ENCODE measurements at places on chromosomes 7 and 10. TPM values are rescaled to one million over a fixed set of nuclear protein-coding genes. Genes with fewer than 3 reads are reported as not detected.

FAM237B gene
- not detected for total RNA-seq

ADARB2 gene
- 0.28 TPM for total RNA-seq

EMX2 gene
- not detected for total RNA-seq

MSMB gene
- not detected for total RNA-seq

RELN gene
- total RNA-seq, result not detected

PSTK gene
- total RNA-seq, result 4.5 TPM

PLXNA4 gene
- 20.5 TPM for total RNA-seq

PRPF18 gene
- total RNA-seq, result 24.1 TPM

GRCh38 chr7:74617180-74617744 lies 40.3 kb upstream of the GTF2I start:
- H3K4me3 ChIP-seq, result peak overlapping the region; percentile 44
- no peaks in the 10 kb centered on the region for H3K27me3 ChIP-seq
- DNase-seq, result peak; percentile 37
- no peaks in the 10 kb centered on the region for H3K36me3 ChIP-seq

GRCh38 chr10:90642136-90642535 lies 215.7 kb downstream of the HTR7 start:
- H3K27ac ChIP-seq, result no peak overlapping the region
- no peaks in the 10 kb centered on the region for H3K27me3 ChIP-seq
- DNase-seq, result no peak
- no peaks in the 10 kb centered on the region for H3K4me1 ChIP-seq
- no peak overlapping the region for H3K4me3 ChIP-seq
- H3K36me3 ChIP-seq, result no peaks in the 10 kb centered on the region

- H3K4me1 ChIP-seq, result no peaks in the 10 kb centered on the region
- peaks cover 2% of the 10 kb centered on the region for H3K36me3 ChIP-seq
- no peak overlapping the region for H3K27ac ChIP-seq
- DNase-seq, result no peak
- H3K27me3 ChIP-seq, result no peaks in the 10 kb centered on the region
Observed at GRCh38 chr7:151592868-151593486, 73.3 kb upstream of the RHEB start.

DNA sequence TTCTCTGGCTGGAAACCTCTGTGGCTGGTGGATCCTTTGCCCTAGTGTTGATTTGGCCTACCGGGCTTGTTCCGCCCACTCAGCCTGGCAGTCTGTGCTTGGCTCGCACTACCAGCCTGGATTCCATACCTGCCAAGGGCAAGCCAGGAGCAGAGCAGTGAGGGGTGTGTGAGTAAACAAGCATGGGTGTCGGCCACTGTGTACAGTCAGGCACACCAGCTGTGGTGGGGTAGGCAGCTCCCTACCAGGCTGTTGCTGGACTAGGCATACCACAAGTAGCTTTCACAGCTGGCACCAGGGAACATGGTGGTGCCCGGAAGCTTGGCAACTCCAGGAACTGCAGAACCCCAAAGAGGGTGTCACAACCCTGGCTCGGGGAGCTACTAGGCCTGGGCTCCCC lies 942.9 kb upstream of the LRRN3 start:
- no peak overlapping the region for H3K27ac ChIP-seq
- H3K4me3 ChIP-seq, result no peak overlapping the region
- no peaks in the 10 kb centered on the region for H3K4me1 ChIP-seq
- no peak for DNase-seq
- H3K36me3 ChIP-seq, result no peaks in the 10 kb centered on the region

- H3K4me1 ChIP-seq, result no peaks in the 10 kb centered on the region
- no peak for DNase-seq
- H3K27ac ChIP-seq, result no peak overlapping the region
- no peaks in the 10 kb centered on the region for H3K36me3 ChIP-seq
Observed at GRCh38 chr10:126223512-126224067, 164.7 kb downstream of the ADAM12 start.

- H3K4me1 ChIP-seq, result no peaks in the 10 kb centered on the region
- no peak overlapping the region for H3K4me3 ChIP-seq
- H3K36me3 ChIP-seq, result no peaks in the 10 kb centered on the region
- H3K27ac ChIP-seq, result no peak overlapping the region
Observed at GRCh38 chr10:76868098-76868977, 769.3 kb downstream of the KCNMA1 start.

DNA sequence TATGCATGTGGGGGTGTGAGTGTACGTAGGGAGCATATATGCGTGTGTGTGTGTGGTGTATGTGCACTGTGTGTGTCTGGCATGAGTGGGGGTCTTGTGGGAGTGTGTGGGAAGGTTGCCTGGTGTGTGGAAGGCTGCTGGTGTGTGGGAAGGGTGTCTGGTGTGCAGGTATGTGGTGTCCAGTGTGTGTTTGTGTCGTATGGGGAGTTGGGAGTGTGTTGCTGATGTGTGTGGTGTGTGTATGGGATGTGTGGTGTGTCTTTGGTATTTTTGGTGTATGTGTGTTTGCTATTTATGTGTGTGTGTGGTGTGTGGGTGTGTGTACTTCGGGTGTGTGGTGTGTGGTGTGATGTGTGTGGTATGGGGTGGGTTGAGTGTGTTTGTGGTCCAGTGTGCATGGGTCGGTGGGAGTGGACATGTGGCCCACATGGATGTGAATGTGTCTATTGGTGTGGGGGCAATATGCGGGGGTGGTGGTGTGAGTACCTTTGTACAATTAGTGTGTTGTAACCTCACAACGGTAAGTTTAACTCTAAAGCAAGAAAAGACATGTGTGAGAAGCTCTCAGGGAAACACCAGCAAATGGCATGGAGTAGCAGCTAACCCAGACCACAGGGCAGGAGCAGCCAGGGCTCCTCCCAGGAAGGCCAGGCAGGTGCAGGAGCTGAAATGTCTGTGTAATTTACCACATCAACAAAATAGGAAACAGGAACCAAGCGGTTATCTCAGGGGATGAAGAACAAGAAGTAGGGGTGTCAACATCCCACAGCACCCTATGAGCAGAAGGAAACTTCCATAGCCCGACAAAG lies 11.9 kb downstream of the ANTXRL start:
- no peak overlapping the region for H3K4me3 ChIP-seq
- peak overlapping the region; percentile 53 for H3K27ac ChIP-seq
- no peaks in the 10 kb centered on the region for H3K27me3 ChIP-seq
- DNase-seq, result peak; percentile 28
- H3K36me3 ChIP-seq, result no peaks in the 10 kb centered on the region
- peaks cover 22% of the 10 kb centered on the region for H3K4me1 ChIP-seq

DNA sequence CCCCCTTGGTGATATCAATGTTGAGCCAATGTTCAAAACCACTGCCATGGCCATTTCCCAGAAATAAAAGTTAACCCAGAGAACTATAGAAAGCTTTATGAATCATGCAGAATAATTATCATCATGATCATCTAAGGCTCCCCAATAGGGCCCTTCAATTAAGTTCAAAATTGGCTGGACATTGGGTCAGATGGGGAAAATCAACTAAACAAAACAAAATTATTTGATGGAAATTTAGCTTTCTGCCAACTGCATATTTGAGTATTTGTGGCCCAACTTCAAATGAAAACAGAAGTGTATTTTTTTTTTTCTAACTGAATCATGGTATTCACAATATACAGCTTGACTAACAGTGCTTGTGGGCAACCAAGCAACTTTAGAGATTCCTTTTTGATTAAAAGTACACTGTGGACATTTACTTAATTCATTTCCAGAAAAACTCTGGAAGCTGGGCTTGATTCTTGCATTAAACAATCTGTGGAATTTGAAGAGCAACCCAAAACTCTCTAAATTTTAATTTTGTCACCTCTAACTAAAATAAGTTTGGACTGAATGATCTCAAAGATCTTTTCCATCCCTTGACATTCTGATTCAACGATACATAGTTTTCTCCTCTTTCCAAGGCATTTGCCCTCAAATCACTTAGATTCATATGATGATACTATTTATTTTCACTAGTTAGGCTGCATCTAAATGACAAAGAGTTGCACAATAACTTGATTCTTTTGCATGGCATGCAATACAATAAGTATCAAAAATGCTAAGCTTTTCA lies 203.2 kb downstream of the AHR start:
- H3K27me3 ChIP-seq, result peaks cover 8% of the 10 kb centered on the region
- no peak for DNase-seq
- H3K4me1 ChIP-seq, result peaks cover 2% of the 10 kb centered on the region
- peaks cover 3% of the 10 kb centered on the region for H3K36me3 ChIP-seq
- no peak overlapping the region for H3K4me3 ChIP-seq

- DNase-seq, result no peak
- peaks cover 3% of the 10 kb centered on the region for H3K27me3 ChIP-seq
- H3K36me3 ChIP-seq, result peaks cover 3% of the 10 kb centered on the region
- H3K4me1 ChIP-seq, result peaks cover 14% of the 10 kb centered on the region
- no peak overlapping the region for H3K4me3 ChIP-seq
Observed at GRCh38 chr7:157479326-157479725, 142.5 kb downstream of the DNAJB6 start.

DNA sequence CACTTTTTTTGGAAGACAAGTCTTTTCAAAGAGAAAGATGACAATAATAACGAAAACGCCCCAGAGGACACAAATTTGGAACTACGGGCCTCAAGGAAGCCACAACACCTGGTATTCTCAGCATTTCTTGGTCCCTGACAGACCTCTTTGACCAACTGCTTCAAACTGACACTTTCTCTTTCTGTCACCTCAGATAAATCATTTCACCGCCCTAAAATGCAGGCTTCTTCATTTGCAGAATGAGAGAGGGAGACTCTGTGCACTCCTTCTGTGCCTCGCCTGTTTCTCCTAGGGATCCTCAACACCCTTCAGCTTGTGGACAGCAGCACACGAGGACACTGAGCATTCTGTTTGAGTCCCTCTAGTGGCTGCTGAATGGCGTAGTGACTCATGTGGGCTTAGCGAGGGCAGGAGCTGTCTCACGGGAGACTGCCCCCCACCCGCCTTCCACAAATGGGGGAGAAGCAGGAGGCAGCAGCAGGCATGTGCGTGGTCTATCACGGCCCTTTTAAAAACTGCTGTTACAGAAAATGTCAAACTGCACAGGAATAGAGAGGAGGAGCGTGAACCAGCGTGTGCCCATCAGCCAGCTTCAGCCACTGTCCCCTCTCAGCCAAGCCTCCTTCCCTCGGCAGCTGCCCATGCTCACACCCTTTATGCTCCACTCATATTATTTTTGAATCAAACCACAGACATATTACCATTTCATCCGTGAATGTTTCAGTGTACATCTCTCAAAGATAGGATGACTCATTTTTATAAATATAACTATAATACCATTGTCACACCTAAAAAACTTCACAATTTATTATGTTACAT lies 41.4 kb downstream of the GSDME start:
- DNase-seq, result no peak
- H3K27me3 ChIP-seq, result peaks cover 14% of the 10 kb centered on the region
- no peaks in the 10 kb centered on the region for H3K36me3 ChIP-seq

DNA sequence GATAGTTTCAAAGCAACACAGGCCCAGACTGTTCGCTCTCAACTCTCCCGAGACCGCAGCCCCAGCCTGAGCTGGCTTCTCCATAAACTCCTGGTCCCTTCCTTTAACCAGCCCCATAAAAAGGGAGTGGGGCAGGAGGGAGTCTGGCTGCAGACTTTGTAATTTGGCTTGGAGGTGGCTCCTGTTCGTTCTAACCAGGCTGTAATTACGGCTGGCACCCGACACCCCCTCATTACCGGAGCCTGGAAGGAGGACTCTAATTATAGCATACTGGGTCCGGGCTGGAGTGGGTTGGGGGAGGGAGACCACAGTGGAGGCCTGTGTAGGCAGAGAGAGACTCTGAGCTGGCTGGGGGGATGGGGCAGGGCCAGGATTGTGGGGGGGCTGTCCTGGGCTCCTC lies 49.7 kb downstream of the UNC5B start:
- H3K4me3 ChIP-seq, result no peak overlapping the region
- no peak overlapping the region for H3K27ac ChIP-seq
- no peaks in the 10 kb centered on the region for H3K4me1 ChIP-seq
- DNase-seq, result no peak
- no peaks in the 10 kb centered on the region for H3K36me3 ChIP-seq

DNA sequence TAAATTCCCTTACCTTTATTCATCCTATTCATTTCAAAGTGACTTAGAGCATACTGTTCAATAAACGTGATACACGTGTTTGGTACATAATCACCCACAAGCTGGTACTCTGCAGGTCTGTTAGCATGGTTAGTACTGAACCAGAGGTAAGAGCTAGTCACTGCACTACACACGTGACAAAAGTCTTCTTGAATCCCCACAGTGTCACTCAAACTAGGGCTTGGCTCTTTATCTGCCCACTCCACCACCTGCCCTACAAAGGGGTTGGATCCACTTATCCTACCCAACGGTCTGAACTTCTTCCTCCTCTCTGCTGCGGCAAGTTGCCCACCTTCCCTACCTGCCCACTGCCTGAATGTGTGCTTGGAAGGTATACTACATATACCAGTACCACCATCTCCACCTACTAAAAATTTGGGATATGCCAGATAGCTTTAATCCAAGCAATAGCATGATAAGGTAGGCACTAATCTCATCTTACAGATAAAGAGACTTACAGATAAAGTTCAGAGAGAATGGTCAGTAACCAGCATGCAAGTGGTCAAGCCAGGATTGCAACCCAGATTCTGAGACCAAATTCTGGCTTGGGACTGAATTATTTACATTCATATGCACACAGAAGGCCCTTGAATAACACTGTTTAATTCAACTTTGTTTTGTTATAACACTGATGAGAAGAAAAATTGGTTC lies 92.2 kb downstream of the SGMS1 start:
- DNase-seq, result no peak
- H3K27me3 ChIP-seq, result no peaks in the 10 kb centered on the region
- H3K36me3 ChIP-seq, result peaks cover 4% of the 10 kb centered on the region
- H3K27ac ChIP-seq, result no peak overlapping the region
- H3K4me3 ChIP-seq, result no peak overlapping the region

GRCh38 chr7:113141803-113142202 lies 23.4 kb upstream of the SMIM30 start:
- DNase-seq, result no peak
- peaks cover 3% of the 10 kb centered on the region for H3K27me3 ChIP-seq
- no peak overlapping the region for H3K4me3 ChIP-seq
- no peaks in the 10 kb centered on the region for H3K36me3 ChIP-seq
- H3K27ac ChIP-seq, result no peak overlapping the region
- no peaks in the 10 kb centered on the region for H3K4me1 ChIP-seq

DNA sequence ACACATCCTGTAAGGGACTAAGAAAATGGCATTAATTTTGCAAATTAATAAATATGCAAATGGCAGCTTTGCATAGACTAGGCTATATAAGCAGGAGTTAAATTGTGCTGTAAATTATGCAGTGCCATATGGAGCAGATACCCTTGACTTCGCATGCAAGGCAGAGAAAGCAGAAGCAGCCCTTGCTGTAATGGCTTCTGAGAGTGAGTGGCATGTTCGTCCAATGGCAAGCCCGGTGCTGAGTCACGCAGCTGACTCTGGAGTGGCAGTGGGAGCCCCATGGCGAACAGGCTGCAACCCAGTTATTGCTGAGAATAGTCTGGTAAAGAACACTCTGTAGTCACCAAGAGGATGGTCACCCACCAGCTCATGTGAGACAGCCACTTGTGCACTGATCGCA lies 1186.5 kb downstream of the TYW1 start:
- no peak for DNase-seq
- no peaks in the 10 kb centered on the region for H3K27me3 ChIP-seq
- H3K4me1 ChIP-seq, result no peaks in the 10 kb centered on the region

DNA sequence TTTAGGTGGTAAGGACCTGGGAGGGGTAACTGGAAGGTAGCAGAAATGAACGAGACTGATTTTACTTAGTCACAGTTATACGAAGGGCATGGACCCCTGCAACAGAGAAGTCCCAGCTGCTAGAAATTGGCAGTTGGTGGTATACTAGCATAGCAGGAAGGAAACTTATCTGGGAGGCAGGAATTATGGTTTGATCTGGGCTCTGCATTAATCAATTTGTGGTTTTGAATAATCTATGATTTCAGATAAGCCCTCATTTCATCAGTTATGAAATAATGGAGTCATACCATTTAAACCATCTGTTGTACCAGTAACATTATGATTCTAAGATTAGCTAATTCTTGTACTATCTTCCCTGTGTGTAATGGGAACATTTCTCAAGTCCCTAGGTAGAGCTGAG lies 54.0 kb upstream of the TMEM229A start:
- DNase-seq, result no peak
- H3K27ac ChIP-seq, result no peak overlapping the region
- no peaks in the 10 kb centered on the region for H3K4me1 ChIP-seq
- H3K4me3 ChIP-seq, result no peak overlapping the region
- H3K27me3 ChIP-seq, result no peaks in the 10 kb centered on the region
